Hematopoietic multipotent progenitor cell (in vitro differentiated cells): ENCODE measurements at places on chromosomes 4 and X.

DNA sequence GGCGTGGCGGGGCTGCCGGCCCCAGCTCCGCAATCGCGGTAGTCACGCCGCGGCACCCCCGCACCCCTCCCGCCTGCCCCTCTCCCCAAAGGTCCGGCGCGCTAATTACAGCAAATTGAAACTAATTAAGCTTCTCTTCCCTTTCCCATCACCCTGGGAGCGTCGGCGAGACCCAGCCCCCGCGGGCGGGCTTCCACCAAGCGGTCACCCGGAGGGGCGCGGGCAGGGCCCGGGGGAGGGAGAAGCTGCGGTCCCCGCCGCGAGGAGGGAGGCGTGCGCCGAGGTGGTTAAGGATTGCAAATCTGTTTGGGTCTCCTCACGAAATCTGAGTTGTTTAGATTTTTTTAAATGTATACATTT is 13.1 kb downstream of the ARX start:
- DNase-seq, result no peak

- no peak for DNase-seq
Measured at GRCh38 chr4:153541456-153542096, 75.4 kb downstream of the TMEM131L start.

DNA sequence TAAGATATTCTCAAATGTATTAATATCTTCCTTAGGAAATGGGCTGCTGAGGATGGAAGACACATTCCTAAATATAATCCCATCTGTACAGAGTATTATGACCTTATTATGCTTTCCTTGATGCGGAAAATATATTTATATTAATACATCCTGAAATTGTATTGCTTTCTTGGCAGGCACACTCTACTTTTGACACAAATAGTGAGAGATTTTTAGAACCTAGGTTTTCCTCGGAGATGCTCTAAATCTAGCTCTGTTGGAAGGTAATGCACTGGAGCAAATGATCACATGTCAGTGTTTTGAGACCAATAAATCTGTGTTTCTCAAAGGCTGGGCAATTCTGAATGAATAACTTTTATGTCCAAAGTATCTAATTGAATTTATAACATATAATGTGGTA is 94.3 kb upstream of the MAGEC2 start:
- DNase-seq, result no peak

DNA sequence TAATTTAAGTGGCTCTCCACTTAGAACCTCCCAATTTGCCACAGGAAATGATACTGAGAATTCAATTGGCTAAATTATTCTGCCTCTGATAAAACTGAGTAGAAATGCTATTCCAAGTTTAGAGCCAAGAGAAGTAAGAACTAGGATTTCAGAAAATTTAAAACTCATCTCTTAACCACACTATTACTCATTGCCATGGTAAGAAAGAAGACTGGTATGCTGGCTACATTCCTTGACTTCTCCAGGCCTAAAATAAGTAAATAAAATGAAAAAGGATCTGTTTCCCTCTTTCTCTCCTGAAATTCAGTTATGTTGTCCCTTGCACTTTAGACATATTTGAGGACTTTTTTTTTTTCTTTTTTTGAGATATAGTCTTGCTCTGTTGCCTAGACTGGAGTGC is 23.3 kb downstream of the ZNF280C start:
- no peak for DNase-seq

DNA sequence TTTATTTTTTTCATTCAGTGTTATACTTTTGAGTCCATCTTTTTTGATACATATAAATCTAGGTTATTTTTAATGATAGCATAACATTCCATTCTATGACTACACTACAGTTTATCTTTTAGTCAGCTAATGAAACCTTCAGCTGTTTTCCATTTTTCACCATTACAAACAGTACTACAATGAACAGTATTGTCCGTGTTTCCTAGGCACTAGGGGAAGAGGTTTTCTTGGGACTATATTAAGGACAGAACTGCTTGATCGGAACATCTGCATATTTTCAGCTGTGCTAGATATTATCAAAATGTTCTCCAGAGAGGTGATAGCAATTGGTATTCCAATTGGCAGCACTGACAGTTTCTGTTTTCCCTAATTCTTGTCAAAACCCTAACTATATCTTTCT is 44.3 kb upstream of the HCCS start:
- DNase-seq, result no peak

DNA sequence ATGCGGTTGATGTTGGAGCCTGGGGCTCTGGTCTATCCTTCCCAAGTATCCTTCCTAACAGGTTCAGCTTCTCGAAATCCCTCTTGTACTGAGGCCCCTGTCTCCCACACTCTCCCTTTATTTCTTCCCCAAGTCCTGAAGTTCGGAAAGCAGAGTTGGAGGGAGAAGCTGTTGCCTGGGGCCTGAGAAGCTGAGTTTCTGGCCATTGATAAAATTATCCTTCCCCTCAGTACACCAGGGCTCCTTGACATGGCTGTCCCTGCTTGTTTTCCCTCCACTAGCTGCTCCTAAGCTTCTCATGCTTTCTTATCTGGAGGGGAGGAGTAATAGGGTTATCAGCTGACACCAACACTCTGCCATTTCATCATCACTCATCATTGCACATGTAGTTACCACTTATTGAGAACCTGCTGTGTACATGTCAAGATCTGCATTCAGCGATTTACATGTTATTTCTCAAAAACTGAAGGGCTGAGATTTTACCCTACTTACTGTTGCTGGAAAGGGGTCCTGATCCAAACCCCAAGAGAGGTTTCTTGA is 58.0 kb downstream of the FUNDC1 start:
- no peak for DNase-seq

GRCh38 chrX:126339928-126340327 is 173.8 kb upstream of the DCAF12L2 start:
- DNase-seq, result no peak

DNA sequence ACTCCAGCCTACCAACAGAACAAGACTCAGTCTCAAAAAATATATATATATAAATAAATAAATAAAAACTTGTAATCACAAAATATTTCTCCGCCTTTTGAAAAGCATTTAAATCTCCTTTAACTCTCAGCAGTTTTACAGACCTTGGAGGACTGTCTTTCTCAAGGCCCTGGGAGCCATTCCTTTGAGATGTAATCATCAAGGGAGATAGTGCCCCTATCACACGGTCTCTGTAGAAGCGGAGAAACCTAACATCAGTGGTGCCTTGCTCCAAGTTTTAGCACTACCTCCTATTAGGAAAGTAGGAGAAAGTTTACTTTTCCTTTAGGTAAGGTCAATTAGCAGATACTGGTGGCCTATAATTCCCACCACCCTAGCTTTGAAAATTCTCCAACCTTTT is 58.5 kb downstream of the ANTXR2 start:
- DNase-seq, result no peak

DNA sequence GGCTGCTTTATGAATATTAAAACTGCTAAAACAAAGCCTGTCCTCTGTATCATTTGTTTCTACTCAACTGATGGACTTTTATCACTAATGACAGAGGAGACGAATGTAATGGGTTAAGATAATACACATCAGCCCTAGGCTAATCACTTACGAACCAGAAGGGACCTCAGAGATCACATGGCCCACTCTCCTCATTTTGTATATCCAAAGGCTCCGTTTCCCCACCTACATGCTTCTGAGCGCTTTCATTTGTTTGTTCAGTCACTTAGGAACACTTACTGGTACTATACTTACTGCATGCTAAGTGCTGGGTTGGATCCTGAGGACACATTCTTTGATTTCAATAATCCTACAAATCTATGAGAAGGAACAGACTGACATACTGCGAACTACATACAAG is 169.3 kb downstream of the CEP135 start:
- no peak for DNase-seq

GRCh38 chrX:94204524-94204923 is 530.5 kb downstream of the FAM133A start:
- no peak for DNase-seq

DNA sequence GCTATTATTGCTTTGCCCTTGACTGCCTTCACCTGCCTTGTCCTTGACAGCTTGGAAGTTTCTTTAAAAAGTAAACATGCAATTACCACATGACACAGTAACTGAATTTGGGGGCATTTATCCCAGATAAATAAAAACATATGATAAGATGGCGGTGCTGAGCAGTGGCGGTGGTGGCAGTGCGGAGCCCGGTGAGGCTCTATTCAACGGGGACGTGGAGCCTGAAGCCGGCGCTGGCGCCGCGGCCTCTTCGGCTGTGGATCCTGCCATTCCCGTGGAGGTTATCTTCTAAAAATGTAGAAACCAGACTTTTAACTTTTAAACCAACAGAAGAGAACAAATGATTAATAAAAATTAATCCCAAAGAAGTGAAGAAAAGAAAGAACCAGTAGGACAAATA is 59.7 kb upstream of the ZDHHC15 start:
- DNase-seq, result no peak

GRCh38 chr4:13007802-13008470 is 476.2 kb downstream of the RAB28 start:
- no peak for DNase-seq

GRCh38 chr4:6472008-6472386 is 417 bp downstream of the PPP2R2C start:
- DNase-seq, result no peak

DNA sequence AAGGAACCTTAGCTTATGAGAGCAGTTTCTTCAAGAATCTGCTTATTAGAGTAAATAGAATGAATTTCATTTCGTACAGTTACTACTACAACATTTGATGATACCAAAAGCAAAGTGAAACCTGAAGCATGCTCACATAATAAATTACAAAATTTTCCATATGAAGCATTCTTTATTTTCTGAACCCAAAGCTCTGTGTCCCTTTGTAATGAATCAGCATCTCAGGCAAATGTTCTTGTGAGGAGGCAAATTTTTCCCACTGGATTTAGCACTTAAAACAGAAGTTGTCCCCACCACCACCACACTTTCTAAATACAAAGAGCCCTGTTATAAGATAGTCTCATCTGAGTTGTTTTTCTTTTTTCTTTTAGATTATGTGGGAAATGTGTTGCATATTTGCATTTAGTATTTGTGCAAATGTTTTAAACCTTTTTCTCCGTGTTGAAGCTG is 70.7 kb upstream of the NFKB1 start:
- peak; percentile 8 for DNase-seq

DNA sequence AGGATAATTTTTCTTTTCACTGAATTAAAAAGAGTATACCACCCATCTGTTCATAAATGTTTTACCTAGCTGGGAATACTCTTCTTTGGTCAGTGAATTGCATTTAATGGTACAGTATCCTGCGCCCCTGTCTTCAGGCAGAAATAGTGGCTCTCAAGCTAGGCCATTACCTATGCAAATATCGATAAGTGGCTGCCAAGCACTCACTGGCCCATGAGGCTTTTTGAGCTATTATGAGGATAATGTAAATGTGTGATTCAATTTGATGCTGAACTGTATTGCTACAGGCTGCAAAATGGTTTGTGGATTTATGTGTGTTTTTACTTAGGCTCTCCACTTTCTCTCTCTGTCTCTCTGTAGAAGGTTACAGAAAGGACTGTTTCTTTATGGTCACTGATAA is 30.1 kb upstream of the MTMR1 start:
- DNase-seq, result no peak

- peak; percentile 77 for DNase-seq
Measured at GRCh38 chr4:56870946-56871345, 36.8 kb upstream of the REST start.

GRCh38 chrX:13092455-13092941 is 48.1 kb upstream of the FAM9C start:
- peak; percentile 32 for DNase-seq

GRCh38 chrX:151724563-151725337 is 8.9 kb downstream of the FATE1 start:
- DNase-seq, result no peak

DNA sequence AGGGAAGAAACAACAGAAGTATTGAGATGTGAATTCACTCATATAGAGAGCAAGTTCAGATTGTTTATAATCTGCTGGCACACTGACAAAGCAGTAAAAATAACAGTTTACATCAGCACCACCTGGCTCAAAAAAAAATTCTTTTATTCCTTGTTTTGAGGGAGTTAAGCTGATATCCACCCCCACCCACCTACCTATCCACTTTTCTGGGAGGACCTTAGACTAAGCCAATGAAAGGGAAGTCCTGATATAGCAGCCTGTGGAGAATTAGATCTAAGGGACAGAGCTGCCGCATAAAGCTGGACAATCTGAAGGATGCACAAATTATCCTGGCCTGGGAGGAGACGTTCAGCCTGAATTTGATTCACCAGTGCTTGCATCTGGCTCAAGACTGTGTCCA is 264.5 kb downstream of the RCHY1 start:
- no peak for DNase-seq

DNA sequence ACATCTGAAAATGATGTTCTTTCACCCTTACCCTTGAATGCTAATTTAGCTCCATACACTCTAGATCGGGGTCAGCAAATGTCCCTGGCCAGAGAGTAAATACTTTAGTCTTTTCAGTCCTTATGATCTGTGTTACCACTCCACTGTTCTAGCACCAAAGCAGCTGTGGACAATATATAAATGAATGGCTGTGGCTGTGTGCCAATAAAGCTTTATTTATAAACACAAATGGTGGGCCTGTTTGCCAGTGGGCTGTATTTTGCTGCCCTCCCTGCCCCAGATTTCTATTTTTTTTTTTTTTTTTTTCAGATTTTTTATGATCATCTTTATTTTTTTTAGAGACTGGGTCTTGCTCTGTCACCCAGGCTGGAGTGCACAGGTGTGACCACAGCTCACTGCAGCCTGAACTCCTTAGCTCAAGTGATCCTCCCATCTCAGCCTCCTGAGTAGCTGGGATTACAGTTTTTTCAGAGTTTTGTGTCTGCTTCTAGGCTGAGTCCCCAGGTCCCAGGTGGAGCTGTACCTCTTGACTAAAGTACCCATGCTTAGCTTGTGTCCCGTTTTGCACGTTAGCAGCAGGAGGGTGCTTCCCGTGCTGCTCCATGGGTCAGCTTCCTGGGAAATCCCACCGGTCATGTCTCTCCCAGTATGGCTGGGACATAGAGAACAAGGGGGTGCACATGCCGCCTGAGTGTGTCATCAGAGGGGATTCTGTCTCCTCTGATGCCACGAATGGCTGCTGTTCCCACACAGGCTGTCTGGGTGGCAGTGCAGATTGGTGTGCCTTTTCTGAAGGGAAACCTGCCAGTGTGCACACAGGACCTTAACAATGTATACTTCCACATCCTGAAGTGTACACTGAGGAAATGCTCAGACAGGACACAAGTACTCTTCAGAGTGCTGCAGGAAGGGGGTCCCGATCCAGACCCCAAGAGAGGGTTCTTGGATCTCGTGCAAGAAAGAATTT is 16.0 kb upstream of the GRPEL1 start:
- DNase-seq, result no peak

DNA sequence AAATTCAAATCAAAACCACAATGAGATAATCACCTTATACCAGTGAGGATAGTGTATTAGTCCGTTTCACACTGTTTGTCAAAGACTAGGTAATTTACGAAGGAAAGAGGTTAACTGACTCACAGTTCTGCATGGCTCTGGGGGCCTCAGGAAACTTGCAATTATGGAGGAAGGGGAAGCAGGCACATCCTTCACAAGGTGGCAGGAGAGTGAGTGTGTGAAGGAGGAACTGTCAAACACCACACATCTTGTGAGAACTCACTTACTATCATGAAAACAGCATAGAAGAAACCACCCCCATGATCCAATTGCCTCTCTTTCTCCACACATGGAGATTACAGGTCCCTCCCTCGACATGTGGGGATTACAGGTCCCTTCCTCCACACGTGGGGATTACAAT is 54.7 kb upstream of the TRPC5 start:
- no peak for DNase-seq

- no peak for DNase-seq
Measured at GRCh38 chr4:184014301-184014700, 109.2 kb downstream of the STOX2 start.
